ENCODE measurements at places on chromosomes 4 and X.

DNA sequence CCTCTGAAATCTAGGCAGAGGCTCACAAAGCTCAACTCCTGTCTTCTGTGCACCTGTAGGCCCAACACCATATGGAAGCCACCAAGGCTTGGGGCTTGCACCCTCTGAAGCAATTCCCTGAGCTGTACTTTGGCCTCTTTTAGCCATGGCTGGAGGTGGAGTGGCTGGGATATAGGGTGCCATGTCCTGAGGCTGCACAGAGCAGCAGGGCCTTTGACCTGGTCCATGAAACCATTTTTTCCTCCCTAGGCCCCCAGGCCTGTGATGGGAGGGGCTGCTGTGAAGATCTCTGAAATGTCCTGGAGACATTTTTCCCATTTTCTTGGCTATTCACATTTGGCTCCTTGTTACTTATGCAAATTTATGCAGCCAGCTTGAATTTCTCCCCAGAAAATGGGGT, 20.9 kb upstream of the COL25A1 start:
- no peak for ATAC-seq

GRCh38 chr4:37902738-37903693, 12.1 kb downstream of the TBC1D1 start:
- no peak for ATAC-seq

DNA sequence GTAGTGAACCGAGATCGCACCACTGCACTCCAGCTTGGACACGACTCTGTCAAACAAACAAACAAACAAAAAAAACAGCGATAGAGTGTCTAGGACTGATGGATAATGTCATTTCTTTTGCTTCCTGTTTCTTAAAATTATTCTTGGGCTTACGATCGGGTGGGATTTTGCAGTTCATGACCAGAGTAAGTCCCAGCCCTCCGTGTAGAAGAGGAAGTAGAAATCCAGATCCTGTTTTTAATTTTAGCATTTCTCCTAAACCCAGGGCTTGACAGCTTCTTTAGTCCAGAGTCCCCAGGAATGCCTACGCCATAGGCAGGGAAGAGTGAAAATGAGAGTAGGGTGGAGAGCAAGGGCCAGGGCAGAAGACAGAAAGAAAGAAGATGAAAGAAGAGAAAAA, 94.3 kb downstream of the HPRT1 start:
- no peak for ATAC-seq

DNA sequence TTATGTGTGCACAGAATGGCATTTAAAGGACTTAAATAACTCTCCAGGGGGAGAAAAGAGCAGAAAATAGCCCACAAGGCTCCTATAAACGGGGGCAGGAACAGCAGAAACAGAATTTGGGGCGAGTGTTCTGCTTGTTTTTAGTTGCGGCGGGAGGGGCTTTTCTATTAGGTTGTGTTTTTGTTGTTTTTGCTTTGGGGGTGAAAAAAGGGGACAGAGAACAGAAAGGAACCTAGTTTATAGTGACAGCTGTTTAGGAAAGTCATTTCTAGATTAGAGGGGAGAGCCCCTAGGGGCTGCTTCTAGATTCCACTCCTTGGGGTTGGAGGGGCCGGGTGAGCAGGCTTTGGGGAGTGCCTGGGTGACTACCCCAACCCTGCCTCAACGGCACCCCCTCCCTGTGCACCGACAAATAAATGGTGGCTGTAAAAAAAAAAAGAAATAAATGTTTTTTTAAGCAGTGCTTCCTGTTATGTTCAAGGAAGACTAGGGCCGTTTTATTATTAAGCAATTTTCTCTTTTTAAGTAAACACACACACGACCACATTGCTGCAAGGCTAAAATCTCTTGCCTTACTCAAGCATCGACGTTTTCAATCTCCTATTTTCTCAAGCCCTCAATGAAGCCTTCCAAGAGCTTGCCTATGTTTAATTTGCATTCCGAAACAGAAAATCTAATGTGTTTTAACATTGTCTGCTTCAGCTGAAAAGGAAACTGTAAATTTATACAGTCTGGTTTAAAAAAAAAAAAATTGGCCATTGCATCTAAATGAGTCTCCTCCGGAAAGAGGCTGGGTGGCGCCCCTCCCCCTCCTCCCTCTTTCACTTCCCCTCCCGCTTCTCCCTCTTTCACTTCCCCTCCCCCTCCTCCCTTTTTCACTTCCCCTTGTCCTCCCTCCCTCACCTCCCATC, 123.3 kb upstream of the TBL1X start:
- peak; percentile 87 for ATAC-seq

DNA sequence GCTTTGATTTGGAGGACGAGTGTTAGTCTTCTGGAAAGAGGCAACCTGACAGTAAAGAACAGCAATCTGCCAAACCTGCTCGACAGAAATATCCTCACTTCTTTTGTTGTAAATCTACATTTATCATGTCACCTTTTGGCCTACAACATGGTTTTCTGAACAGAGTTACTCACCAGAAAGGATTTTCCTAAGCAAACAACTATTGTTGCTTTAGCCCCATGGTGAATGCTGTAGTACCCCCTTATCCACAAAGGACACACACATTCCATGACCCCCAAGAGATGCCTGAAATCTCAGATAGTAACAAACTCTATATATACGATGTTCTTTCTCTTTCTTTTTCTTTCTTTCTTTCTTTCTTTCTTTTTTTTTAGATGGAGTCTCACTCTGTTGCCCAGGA, 42.7 kb downstream of the TMEM150C start:
- ATAC-seq: no peak

- no peak for ATAC-seq
Measured at GRCh38 chr4:146110871-146111485, 64.5 kb upstream of the LSM6 start.

- no peak for ATAC-seq
Measured at GRCh38 chr4:174316954-174317353, 33.2 kb downstream of the CEP44 start.

DNA sequence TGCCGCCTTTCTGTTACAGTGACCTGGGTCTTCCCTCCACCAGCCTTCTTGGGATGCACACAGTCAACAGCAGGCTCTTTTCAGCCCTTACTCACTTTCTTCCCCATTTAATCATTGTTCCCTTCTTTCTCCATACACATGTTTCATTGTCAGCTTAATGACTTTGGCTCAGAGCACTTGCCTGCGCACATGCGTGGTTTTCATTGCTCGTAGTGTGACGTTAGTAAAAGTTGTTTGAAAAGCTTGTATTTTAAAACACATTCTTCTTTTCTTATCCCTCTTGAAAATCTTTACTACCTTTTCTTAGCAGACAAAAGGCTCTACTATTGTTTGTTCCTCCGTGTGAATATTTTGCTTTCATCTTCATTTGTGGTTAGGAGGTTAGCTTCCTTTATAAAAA, 19.7 kb upstream of the SCOC start:
- ATAC-seq: no peak

GRCh38 chrX:151505796-151506195, 57.7 kb upstream of the PASD1 start:
- no peak for ATAC-seq

DNA sequence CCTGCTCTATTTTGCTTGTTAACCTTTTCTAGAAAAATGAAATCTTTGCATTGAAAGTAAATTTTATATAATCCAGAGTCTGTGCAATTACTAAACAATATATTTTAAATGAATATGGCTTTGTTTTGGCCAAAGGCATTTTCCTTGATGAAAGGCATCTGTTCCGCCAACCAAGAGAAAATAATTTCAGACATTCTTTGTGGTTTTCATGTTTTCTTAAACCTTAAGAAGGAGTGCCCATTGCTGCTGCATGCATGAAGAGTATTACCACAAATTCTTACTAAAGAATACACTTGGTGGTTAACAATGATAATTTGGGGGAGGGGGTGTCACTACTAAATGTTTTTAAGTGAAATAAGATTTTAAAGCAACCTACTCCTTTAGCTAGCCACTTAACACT, 2.7 kb upstream of the PDGFC start:
- ATAC-seq: no peak

DNA sequence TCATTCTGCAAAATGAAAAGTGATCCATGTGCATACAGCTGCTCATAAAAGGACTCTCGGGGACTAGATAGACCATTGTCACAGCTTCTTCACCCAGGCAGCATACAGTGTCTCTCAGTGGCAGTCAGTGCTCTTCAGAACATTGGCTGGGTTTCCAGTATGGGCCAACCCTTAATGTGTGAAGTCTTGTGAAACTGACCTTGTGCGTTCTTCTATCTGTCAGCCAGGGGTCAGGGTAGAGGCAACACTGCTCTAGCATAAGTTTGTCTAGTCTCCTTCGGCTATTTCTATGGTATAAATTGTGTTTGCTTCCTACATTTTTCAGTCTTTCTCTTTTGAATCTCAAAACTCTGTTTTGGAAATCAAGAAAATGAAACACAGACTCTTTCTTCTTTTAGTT, 37.0 kb upstream of the SMIM31 start:
- ATAC-seq: no peak

DNA sequence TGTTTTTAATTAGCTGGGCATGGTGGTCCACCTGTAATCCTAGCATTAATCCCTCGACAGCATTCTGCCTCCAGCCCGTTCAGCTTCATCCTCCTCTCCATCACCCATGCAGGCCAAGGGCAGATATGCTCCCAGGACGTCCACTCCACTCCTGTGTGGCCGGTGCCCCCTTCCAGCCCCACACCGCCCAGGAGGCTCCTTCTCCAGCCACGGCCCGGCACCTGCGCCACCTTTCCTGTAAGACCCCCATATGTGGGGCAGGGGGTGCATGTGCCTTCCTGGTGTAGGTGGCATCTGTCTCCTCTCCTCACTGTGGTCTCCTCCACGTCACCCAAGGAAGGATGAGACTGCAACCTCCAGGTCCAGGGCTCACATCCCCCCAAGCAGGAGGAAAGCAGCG, 57.0 kb upstream of the MXD4 start:
- no peak for ATAC-seq

- ATAC-seq: no peak
Measured at GRCh38 chr4:17170131-17170530, 271.7 kb upstream of the LDB2 start.

DNA sequence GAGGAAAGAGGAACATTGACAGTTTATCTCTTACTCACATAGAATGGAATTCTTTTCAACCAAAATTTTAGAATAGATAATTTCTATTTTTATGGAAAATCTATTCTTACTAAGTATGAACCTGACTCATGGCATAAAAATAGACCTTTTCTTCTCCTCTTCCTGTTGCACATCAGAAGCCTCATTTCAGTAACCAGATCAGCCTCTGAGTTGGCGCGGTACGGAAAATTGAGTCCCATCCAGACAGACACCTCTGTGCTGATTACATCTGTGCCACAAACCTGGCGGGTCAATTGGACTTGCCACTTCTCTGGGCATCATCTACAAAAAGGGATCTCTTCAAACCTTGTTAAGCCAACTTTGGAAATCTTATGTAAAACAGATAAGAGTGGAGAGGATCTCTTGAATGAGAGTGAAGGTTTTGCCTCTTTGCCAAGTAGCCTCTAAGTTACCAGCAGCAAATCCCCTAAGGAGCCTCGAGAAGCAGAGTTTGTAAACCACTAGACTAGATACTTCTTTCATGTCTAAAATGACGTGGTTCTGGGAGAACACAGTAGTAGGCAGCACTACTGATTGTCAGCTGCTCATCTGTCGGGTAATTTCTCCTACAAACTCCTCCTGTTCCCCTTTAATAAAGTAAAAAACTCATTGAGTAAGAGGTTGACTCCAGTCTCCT, 37.4 kb downstream of the TENM3 start:
- ATAC-seq: no peak

- no peak for ATAC-seq
Measured at GRCh38 chr4:67939195-67939594, 24.1 kb downstream of the TMPRSS11A start.
